Hematopoietic multipotent progenitor cell (in vitro differentiated cells): ENCODE measurements at places on chromosomes 2 and 18. TPM values are rescaled to one million over a fixed set of nuclear protein-coding genes. Genes with fewer than 3 reads are reported as not detected.

Gene ALPG
- total RNA-seq, result under 0.01 TPM

Gene ZNF516
- 20.2 TPM for total RNA-seq

Gene ANKRD30BL
- total RNA-seq, result not detected

Gene PLCD4
- total RNA-seq, result 0.27 TPM

Gene GRP
- total RNA-seq, result not detected

Gene PPIL3
- total RNA-seq, result 43.1 TPM

Gene GAD1
- total RNA-seq, result 3.2 TPM
